Activated gamma-delta T cell (primary cell): ENCODE measurements at places on chromosomes 5 and 9.

- no peak for DNase-seq
These were observed 15.1 kb downstream of the AUH start for GRCh38 chr9:91346644-91347043.

- no peak for DNase-seq
These were observed 49.6 kb downstream of the CCDC180 start for GRCh38 chr9:97357056-97357455.

GRCh38 chr9:13481274-13481673 is 201.8 kb upstream of the MPDZ start:
- no peak for DNase-seq

DNA sequence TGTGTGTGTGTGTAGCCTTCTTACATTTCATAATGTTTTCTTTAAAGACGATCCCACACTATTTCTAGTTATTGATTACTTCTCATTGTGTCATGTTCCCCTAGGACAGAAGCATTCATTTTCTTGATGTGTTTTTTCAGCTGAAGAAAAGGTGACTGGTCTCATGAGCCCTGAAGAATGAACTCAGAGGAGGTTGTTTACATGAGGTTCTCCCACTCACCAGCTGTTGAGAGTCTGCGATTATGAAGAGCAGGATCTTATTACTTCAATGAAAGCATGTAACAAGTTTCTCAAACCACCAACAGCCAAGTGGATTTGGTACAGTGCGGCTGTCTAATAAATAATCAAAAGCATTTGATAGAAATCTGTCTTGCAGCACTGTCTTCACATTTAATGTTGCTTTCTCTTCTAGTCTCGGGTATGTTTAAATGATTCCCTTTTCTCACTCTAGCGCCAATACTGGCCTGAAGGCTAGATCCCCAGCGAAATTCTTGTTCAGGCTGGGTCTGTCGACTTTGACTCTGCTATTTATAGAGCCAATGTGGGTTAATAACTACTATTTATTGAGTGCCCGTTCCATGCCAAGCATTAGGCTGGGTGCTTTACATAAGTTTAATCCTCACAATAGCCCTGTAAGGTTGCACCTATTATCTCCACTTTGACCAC is 9.6 kb upstream of the FSD1L start:
- DNase-seq: no peak

DNA sequence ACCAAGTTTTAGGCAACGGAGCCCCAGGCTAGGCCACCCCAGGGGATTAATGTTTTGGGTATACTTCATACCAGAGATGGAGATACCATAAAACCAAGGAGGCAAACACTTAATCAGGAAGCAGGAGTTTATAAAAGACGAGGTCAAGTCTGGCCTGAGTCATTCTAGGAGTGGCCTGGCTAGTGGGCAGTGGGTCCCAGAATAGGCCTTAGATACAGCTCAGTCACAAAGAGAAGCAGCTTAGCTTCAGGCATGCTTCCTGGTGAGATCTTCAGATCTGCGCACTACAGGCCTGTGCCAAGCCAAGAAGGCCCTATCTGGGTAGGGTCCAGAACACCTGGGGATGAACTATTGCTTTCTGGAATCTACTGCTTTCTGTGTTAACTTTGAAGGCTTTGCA is 20.6 kb upstream of the NR5A1 start:
- no peak for DNase-seq

DNA sequence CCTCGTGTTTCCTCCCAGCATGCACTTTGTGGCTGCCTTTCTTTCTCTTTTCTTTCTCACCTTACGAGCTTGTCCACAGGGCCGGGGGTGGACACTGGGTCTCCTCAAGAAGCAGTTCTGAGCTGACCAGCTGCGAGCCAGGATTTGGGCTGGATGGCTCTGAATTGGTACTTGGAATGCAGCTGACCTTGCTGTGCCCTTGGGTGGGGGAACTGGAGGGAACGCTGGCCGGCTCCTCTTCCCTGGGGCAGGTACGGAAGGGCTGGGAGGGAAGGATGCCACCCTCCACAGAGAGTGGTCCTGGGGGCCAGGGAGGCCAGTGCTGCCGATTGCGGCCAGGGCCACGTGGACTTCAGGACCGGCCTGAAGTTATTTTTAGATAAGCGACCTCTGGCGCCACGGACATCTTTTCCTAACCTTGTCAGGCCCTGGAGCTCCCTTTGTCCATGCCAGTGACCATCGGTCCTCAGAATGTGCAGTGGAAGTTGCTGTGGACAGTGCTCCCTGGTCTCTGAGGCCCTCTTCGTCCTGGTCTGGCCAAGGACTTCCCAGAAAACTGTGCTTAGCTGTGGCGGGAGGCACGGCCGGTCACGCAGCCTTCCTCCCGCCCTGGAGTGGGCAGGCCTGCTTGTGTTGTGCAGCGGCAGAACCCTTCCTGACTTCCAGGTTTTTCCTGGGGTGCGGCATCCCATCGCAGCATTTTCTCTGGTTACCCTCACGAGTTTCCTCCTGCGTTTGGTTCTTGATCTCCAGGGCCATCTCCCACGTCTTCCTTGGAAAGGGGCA is 13.5 kb upstream of the AHRR start:
- no peak for DNase-seq

- no peak for DNase-seq
These were observed 11.2 kb downstream of the GTF3C5 start for GRCh38 chr9:133041958-133042357.

GRCh38 chr5:141359790-141360426 is at the start of gene PCDHGB2:
TSS of gene PCDHGB2 (plus strand) at chr5:141359994. CDS start at chr5:141360136, 142 bp downstream.
- DNase-seq: no peak

GRCh38 chr5:142306077-142306502 is 18.7 kb downstream of the SPRY4 start:
- DNase-seq: no peak

GRCh38 chr5:113680534-113680933 is 167.0 kb downstream of the YTHDC2 start:
- no peak for DNase-seq

DNA sequence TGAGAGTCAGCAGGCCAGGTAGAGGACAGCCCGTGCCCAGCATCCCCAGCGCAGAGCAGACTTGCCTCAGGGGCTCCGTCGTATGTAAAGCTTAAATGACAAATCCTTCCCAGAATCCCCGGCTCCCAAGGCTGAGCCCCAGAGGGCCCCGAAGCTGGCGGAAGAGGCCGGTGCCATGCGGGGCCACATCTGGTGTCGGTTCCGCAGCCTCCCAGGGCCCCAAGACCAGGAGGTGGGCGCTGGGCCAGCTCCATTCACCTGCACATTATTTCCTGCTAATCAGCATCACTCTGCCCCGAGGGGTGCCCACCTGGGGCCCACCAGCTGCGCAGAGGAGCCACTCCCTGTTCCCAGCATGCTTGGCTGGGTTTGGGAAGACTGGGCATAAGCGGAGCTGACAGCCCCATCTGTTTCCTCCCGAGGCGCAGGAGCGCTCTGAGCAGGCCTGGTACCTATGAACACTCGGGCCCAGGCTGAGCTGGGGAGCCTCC is 124.0 kb upstream of the PPP1R26 start:
- DNase-seq: no peak

DNA sequence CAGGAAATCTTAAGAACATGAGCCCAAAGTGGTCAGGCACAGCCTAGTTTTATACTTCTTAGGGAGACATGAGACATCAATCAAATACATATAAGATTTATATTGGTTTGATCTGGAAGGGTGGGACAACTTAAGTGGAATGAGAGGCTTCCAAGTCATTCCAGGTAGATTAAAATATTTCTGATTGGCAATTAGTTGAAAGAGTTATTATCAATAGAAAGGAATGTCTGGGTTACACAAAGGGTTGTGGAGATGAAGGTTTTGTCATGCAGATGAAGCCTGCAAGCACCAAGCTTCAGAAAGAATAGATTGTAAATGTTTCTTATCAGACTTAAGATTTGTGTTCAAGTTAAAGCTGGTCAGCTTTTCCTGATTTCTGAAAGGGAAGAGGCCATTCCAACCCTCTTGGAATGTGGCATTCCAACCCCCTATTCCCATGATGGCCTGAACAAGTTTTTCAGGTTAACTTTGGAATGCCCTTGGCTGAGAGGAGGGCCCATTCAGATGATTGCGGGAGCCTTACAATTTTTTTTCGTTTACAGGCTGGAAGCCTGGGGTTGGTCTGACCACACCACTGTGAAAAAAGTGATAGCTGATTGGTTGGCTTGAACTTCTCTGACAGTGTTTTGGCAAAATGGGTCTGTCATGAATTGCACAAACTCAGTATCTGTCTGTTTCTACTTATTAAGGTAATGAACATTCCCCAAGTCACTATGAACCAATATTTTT is 245.6 kb upstream of the RAI14 start:
- no peak for DNase-seq

DNA sequence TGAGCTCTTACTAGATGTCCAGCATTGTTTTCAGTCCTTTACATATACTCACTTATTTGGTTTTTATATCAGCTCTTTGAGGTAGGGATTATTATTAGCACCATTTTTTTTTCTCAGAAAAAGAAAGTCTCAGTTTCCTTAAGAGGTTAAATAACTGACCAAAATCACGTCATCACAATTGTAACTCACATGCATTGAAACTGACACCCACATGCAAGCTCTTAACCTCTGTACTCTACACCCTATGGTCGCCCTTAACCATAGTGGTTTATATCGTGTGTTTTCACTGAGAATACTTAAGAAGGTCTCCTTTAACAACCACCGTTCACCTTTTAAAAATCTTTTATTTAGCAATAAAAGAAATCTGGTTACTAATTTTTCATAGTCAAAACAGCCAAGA is 61.0 kb downstream of the PRDM6 start:
- DNase-seq: no peak

DNA sequence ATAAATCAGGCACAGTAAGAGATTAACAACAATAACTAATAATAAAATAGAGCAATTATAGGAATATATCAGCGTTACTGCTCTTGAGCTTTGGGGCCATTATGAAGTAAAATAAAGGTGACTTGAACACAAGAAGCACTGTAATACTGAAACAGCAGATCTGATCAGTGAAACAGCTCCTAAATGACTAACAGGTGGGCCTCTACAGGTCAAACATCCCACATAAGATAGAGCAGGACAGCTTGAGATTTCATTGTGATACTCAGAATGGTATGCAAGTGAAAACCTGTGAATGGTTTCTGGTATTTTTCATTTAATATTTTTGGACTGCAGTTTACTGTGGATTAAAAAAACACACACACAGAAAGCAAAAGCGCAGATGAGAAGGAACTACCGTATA is 24.0 kb upstream of the MAP3K1 start:
- DNase-seq: no peak

DNA sequence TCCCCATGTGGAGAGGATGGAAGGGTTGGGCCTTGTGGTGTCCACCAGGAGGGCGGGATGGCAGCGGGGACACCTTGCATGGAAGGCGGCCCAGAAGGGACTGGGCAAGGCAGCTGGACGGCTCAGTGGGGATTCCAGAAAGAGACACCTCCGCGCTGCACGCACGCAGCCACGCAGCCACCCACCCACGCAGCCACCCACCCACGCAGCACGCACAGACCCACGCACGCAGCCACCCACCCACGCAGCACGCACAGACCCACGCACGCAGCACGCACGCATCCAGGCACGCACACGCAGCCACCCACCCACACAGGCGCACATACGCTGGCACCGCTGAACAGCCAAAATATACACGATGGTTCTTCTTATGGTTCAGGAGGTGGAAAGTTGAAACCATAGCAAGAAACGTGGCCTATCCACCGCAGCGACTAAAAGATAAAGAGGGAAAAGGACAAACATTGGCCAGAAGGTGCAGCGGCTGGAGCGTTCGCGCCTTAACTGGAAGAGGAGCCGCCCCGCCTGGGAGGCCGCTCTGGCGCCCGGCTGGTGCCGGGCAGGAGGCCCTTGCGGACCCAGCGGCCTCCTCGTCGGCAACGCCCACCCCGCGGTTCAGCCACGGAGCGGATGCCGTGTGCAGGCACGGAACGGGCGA is 22.2 kb upstream of the EXOC3 start:
- DNase-seq: no peak

GRCh38 chr9:114910541-114910940 is 19.9 kb downstream of the TNFSF8 start:
- no peak for DNase-seq

- DNase-seq: no peak
These were observed 27.3 kb downstream of the PPARGC1B start for GRCh38 chr5:149757197-149757947.

- no peak for DNase-seq
These were observed 332.1 kb downstream of the PIK3R1 start for GRCh38 chr5:68547622-68548021.

DNA sequence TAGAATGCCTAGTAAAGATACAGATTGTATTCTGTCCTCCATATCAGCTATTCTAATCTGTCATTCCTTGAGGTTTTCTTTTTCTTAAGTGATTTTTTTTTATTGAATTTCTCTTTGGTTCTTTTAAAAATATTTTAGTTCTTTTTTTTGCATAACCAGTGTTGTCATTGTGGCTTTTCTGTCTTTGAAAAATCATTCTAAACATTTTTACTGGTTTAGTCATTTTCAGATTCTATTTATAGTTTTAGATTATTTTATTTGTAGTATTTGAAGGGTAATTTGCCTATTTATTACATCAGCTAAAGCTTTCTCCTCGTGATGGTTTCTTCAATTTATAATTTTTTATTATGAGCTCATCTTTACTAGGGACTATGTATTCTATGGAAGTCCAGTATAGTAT is 78.1 kb downstream of the NDUFAF2 start:
- no peak for DNase-seq

DNA sequence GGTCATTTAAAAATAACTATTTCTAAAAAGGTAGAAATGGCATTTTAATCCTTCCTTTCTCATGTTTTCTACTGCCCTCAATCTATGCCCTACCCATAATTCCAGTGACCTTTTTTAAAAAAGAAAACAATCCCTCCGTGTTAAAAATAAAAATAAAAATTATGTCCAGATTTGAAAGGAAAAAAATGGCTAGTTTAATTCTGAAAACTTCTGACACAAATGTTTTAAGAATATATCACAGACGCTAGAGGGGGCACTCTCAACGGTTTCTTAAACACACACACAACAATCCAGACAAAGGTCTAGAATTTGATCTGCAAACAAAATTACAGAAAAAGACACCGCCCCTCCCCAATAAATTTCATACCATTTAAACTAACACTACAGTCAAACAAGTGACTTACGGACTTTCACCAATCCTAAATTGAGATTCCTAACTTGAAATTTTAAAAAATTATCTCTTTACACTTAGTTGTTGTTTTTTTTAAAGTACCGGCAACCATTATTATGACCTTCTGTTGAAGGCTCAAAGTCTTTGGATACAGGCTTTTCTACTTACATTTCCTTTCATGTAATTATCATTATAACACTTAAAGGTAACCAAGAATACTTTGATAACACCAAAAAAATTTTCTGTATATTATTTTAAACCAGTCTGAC is 38.2 kb downstream of the CLINT1 start:
- DNase-seq: no peak

- no peak for DNase-seq
These were observed 442.4 kb upstream of the ZNF462 start for GRCh38 chr9:106420511-106420944.

GRCh38 chr5:146291421-146292074 is 47.1 kb upstream of the POU4F3 start:
- no peak for DNase-seq

DNA sequence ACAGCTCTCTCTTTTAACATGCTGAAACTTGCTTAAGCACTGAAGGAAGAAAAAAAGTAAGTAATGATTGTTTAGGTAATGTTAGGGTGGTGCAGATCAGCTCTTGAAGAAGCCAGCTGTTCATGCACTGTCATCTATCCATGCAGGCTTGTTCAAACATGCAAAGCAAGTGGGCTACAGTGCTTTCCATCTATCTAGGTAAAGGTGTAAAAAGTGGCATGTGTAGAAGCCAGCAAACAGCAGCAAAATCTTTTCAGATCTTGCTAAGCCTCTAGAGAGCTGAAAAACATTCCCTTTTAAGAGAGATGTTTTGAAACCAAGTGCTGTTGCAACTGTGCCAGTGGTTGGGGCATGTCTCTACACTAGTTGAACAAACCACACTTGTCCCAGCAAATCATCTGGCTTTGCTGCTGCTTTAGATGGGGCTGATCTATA is 214.4 kb downstream of the EFNA5 start:
- DNase-seq: no peak
